ENCODE measurements at places on chromosomes 16 and 17.

- no peak for DNase-seq
Observed at GRCh38 chr17:78128551-78129350, at the start of gene TMC6. Gene TMC6, minus strand, starts transcription at chr17:78128755. Its CDS starts 1,923 bp downstream, at chr17:78126832.

- DNase-seq, result no peak
Observed at GRCh38 chr17:38578229-38579082, 27.3 kb downstream of the SRCIN1 start.

GRCh38 chr16:67456391-67457081, 24.4 kb downstream of the ATP6V0D1 start:
- DNase-seq, result no peak

DNA sequence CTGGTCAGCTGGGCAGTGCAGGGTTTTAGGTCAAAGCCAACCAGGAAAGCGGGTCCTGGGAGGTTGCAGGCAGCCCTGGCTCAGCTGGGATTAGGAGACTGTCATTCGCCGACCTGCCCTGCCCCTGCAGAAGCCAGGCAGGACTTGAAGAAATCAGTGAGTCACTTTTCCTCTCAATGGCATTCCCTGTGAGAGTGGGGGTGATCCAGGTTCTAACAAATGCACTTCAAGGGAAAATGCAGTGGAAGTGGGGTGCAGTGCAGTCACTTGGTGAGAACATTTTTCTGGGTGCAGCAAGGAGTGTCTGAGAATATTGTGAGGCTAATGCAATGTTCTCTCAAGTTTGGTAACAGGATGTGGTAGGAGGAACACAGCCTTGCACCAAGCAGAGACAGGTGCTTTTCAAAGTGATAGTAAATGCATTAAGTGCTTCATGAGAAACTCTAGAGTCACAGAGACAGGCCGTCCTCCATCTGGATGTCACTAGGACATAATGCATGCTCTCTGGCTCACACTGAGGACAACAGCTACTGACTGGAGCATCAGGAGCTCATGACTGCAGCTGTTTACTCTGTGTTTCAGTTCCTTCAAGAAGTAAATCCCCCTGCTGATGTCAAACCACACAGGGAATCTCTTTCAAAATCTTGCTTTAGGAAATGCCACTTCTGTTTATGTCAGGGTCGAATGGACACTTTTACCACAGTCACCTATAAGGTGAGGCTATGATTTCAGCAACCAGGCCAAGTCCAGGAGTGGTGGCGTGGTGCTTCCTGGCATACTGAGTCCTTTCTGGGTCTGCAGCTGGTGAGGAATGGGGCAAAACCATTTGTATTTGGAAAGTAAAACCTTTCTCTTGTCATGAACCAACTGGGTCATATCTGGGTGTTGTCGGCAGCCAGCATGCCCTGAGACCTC, 16.7 kb downstream of the CDK5R1 start:
- no peak for DNase-seq

- peak; percentile 1 for DNase-seq
Observed at GRCh38 chr16:63289834-63290460, 1253.7 kb upstream of the CDH8 start.

- DNase-seq, result no peak
Observed at GRCh38 chr17:59349178-59349577, 17.7 kb downstream of the YPEL2 start.

GRCh38 chr16:78894886-78895285, 705.7 kb downstream of the MAF start:
- no peak for DNase-seq

GRCh38 chr16:19835968-19836421, 48.7 kb downstream of the GPRC5B start:
- DNase-seq, result no peak

DNA sequence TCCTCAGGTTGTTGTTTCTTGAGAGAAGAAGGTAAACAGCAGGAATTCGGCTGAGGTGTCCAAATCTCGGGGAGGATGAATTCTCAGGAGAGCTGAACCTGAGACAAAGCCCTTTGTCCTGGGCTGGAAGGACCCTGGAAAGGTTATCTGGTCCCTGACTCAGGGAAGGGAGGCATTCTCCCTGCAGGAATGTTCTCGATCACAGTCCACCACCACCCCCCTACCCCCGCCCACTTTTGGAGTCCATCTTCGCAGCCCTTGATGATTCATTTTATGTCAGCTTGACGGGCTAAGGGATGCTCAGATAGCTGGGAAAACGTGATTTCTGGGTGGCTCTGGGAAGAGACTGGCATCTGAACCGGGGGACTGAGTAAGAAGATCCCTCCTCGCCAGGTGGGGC, 1.4 kb upstream of the CEP295NL start:
- DNase-seq, result no peak

DNA sequence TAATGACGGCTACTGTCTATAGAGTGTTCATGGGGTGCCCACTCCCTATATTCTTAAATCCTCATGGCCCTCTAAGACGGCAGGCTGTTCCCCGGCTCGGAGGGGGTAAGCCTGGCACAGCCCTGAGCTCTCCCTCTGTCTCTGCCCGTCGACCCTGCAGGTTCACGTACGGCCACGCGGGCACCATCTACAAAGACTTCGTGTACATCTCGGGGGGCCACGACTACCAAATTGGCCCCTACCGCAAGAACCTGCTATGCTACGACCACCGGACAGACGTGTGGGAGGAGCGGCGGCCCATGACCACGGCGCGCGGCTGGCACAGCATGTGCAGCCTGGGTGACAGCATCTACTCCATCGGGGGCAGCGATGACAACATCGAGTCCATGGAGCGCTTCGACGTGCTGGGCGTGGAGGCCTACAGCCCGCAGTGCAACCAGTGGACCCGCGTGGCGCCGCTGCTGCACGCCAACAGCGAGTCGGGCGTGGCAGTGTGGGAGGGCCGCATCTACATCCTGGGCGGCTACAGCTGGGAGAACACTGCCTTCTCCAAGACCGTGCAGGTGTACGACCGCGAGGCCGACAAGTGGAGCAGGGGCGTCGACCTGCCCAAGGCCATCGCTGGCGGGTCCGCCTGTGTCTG, 13.2 kb downstream of the KLHL36 start:
- no peak for DNase-seq

GRCh38 chr16:88597856-88598491, 27.8 kb downstream of the ZC3H18 start:
- no peak for DNase-seq

GRCh38 chr16:75532791-75533190, 3.1 kb downstream of the CHST5 start:
- no peak for DNase-seq

DNA sequence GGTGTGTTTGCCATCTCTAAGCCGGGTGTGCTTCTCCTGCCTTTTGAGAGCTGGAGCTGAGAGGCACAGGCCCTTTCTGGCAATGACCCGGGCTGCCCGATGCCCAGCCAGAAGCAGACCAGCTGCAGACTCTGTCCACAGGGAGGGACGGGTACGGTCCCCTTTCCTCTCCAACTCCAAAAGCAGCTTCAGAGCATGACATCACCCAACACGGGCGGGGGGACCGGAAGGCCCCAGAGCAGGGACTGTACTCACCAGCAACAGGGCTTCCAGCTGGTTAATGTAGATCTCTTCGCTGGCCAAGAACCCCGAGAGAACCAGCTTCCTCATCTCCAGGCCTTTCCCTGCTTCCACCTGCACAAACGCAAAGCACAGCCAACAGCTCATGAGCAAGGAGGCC, 79.4 kb downstream of the ABR start:
- no peak for DNase-seq

- no peak for DNase-seq
Observed at GRCh38 chr16:56347166-56347565, 78.2 kb downstream of the AMFR start.

- no peak for DNase-seq
Observed at GRCh38 chr17:43324205-43324893, 74.4 kb upstream of the ARL4D start.

DNA sequence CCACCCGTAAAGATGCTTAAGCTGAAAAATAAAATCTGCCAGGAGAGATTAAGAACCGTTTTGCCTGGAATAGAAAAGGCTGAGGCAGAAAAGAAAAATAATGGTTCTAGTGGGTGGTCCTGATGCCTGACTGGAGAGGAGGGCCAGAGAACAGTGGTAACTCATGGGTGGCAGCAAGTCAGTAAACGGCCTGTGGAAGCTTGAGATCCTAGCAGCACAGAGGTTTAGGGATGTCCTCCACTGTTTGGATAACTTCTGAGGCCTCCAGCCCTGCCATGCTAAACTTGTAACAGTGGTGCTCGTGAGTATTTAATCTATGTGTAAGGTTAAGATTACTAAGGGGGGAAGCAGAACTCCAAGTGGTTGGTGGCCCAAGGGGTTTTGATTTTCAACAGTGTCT, 21.2 kb upstream of the PHAF1 start:
- DNase-seq, result no peak

DNA sequence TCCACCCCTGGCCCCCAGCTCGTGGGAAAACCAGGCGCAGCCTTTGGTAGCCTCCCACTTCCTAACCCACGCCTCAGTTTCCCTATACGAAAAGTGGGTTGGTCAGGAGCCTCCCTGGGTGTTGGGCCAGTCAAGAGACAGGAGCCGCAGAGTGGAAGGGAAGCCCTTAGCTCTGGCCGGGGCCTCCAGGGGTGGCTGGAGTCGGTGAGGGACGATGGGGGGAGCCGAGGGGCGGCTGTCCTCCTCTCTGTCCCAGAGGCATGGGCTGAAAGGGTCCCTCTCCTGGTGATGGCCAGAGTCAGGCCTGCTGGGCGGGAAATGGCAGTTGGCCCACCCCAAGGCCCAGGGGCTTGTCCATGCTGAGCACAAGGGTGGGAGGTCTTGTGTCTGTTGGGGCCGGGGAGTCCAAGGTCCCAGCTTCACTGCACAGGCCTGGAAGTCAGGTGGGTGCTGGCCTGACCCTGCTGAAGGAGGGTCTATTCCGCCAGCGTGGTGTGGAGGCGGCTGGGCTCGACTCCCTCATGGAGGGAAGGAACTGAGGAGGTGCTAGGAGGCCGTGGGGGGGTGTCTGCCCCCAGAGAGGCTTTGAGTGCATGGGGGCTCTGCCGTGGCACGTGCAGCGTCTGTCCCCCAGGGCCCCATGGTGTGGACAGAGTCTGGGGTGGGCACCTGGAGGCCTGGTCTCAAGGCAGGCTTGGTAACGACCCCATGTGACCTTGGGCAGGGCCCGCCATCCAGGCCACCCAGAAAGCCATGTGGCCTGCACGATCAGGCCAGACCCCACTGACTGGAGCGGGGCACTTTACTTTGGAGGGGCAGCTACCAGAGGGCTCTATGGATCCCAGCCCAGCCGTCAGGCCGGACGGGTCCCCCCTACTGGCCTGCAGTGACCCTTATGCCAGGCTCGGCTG, 1.1 kb downstream of the SLC16A3 start:
- no peak for DNase-seq

DNA sequence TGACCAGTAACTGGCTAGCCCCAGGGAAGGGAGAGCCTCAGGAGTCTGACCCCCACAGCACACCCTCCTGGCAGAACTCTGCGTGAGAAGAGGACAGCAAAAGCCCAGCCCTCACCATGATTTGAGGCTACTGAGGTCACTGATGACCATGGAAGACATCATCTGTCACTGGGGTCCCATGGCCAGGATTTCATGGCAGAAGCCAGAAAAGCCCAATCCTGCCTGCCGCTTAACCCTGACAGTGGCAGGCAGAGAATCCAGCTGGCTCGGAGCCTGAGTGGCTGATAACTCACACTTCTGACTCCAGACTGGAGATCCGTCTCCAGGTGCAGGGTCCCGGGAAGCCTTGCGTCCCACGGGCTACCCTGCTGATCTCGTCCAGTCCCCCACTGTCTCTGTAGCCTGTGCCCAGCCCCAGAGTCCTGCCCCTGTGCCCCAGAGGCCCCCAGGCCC, 17.5 kb downstream of the GRIN2C start:
- no peak for DNase-seq

DNA sequence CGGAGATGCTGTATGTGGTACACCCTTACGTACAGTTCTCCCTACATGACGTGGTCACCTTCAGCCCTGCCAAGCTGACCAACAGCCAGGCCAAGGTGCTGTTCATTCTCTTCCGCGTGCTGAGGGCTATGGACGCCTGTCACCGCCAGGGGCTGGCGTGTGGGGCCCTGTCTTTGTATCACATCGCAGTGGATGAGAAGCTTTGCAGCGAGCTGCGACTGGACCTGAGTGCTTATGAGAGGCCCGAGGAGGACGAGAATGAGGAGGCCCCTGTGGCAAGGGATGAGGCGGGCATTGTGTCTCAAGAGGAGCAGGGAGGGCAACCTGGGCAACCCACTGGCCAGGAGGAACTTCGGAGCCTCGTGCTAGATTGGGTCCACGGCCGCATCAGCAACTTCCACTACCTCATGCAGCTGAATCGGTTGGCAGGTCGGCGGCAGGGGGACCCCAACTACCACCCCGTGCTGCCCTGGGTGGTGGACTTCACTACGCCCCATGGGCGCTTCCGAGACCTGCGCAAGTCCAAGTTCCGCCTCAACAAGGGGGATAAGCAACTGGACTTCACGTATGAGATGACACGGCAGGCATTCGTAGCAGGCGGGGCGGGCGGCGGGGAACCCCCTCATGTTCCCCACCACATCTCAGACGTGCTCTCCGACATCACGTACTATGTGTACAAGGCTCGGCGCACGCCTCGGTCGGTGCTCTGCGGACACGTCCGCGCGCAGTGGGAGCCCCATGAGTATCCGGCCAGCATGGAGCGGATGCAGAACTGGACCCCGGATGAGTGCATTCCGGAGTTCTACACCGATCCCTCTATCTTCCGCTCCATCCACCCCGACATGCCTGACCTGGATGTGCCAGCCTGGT, 1.4 kb downstream of the WDR81 start:
- DNase-seq, result no peak

GRCh38 chr17:14826358-14826757, 438.8 kb downstream of the PMP22 start:
- no peak for DNase-seq

All from NCI-H2081 treated with DMSO at 0.1 percent for 48 hours (cell line).